ENCODE measurements at places on chromosomes 12 and 14.

DNA sequence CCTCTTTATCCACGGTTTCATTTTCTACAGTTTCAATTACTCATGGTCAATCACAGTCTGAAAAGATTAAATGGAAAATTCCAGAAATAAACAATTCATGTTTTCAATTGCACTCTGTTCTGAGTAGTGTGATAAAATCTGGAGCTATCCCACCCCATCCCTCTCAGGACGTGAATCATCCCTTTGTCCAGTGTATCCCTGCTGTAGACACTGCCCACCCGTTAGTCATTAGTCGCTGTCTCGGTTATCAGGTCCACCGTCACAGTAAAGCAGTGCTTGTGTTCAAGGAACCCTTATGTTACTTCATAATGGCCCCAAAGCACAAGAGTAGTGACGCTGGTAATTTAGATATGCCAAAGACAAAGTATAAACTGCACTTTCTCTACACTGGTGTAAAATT, 141.0 kb upstream of the LMNTD1 start:
- no peak for DNase-seq

DNA sequence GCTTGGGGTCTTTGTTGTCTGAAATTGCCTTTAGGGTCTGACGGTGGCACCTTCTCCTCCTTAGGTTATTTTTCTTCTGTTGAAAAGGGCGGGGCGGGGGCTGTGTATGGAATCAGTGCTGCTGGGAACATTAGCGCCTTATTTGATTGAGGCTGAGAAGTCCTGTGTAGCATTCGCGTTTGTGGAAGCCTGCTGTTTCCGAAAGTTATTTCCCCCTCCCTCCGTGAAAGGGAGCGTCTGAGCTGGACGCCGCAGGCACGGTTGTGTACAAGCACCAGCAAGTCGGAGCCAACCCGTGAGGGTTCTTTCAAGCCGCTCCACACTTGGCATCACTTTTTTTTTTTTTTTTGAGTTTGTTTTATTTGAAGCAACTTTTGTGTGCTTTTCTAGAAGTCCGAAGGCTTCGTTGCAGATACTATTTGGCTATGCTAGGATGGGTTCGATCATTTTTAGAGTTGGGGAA, 1.1 kb downstream of the SYNE2 start:
- DNase-seq = peak; percentile 75

DNA sequence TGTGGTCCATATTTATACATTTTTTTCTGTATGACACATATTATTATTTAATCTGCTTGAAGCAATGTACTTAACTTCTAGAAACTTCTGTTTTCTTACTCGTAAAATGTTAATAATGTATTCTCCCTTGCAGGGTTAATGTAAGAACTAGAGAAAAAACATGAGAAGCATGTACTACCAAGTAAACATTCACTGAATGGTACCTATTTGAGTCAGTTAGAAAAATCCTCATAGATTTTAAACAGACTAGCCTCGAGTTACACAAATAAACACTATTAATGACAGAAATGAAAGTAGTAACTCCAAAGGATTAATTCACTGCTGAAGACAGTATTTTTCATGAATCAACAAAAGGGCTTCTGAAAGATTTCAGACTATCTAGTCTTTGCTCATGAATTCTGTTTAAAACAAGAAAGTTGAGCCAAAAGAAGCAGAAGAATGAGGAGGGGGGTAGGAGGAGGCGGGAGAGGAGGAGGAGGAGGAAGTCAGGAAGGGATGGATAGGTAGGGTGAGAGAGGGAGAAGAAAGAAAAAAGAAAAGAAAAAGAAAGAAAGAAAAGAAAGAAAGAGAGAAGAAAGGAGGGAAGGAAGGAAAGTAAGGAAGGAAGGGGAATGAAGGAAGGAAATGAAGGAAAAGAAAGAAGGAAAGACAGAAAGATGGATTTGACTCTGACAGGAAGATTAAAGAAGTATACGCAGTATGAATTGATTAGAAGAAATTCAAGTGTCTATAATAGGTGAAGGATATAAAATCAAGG, 68.2 kb upstream of the CCDC91 start:
- DNase-seq = no peak

DNA sequence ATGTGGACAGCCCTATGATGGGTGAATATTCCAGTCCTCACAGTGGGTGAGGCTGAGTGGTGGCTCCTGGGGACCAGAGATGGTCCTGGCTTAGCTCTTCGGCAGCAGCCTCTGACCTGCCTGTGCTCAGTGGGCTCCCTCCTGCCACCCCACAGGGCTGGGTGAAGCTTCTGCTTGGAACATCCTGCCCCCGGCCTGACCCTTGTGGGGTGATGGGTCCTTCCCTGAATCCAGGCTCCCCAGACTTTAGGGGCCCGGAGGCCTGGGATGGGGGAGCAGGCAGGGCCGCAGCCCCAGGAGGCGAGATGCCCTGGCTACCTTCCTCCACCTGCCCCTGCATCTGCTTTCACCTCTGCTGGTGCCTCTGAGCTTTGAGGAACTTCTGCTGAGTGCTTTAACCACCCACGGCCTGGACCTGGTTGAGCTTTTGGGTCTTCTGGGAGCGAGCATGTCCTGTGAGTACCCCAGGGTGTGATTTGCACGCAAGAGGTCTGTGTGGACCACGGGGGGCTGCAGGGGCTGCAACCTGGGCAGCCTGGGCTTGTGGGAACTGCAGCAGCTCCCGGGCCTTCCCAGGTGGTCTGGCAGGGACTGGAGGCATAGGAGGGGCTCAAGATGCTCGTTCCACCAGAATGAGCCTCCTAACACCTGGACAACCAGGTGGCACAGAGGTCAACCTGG, 159.5 kb downstream of the KIF26A start:
- peak; percentile 51 for DNase-seq

DNA sequence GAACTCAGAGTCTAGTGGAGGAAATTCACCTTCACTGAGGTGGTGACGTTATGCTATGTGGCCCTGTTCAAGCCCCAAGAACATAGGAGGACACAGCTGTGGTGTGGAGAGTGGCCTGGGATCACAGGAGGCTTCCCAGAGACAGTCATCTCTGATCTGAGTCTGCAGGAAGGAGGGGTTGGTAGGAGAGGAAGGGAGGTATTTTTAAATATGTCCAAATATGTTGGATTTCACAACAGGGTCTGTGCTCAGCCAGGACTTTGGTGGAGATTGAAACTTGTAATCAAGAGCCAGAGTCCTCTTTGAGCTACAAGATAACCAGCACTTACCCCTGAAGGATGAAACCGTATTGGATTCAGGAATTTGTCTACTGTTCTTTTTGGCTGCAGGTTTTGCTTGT, 26.4 kb upstream of the MED13L start:
- peak; percentile 52 for DNase-seq

GRCh38 chr12:86590296-86590695, 334.1 kb upstream of the MGAT4C start:
- no peak for DNase-seq

DNA sequence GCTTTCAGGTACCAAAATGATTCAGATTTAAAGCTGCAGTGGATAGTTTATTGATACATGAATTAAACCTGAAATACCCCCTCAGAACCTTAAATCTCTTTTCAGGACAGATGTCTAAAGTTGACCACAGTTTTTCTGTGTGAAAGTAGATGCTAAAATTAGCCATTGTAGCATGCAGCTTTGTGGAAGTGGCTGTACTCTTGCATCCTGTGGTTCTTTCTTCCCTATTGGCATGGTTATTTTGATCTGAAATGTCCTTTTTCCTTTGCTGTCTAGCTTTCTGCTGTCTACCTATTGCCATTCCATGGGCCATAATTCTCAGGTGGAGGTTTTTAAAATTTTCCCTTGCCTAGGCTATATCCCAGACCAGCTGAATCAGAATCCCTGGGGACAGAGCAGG, 455.6 kb downstream of the ZFP36L1 start:
- DNase-seq = no peak

DNA sequence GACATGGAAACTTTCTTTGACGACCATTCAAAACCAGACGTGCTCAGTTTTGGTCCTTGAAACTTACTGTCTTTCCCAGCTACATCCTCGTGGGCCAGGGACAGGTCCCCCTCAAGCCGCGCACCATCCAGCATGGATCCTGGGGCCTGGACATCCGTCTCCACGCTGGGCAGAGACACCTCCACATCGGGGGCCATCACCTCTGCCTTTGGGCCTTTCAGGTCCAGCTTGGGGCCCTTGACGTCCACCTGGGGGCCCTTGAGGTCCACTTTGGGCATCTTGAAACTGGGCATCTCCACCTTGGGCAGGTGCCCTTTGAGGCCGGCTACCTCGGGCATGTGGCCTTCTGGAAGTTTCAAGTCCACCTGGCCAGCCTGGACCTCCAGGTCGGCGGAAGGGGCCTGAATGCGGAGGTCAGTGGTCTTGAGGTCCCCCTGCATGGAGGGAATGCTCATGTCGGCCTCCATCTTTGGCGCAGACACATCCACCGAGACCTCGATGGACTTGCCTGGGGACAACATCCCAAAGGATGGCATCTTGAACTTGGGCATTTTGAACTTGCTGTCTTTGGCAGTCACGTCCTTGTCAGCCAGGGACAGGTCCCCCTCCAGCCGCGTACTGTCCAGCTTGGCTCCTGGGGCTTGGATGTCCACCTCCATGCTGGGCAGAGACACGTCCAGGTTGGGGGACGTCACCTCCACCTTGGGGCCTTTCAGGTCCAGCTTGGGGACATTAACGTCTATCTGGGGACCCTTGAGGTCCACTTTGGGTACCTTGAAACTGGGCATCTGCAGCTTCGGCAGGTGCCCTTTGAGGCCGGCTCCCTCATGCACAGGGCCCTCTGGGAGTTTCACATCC, 17.1 kb downstream of the PLD4 start:
- no peak for DNase-seq

- no peak for DNase-seq
Observed at GRCh38 chr14:76995279-76996035, 33.1 kb downstream of the IRF2BPL start.

GRCh38 chr14:33932576-33933345, 18.1 kb downstream of the EGLN3 start:
- no peak for DNase-seq

All from tibial artery (tissue), 4 donors.